Activated CD8-positive, alpha-beta T cell treated with anti-CD3 and anti-CD28 coated beads, Interleukin-2, amount 10 ng/mL, durations not matched to agents 7 days and 5 days (primary cell): ENCODE measurements at places on chromosomes 13 and 19. TPM values are rescaled to one million over a fixed set of nuclear protein-coding genes. Genes with fewer than 3 reads are reported as not detected.

DNA sequence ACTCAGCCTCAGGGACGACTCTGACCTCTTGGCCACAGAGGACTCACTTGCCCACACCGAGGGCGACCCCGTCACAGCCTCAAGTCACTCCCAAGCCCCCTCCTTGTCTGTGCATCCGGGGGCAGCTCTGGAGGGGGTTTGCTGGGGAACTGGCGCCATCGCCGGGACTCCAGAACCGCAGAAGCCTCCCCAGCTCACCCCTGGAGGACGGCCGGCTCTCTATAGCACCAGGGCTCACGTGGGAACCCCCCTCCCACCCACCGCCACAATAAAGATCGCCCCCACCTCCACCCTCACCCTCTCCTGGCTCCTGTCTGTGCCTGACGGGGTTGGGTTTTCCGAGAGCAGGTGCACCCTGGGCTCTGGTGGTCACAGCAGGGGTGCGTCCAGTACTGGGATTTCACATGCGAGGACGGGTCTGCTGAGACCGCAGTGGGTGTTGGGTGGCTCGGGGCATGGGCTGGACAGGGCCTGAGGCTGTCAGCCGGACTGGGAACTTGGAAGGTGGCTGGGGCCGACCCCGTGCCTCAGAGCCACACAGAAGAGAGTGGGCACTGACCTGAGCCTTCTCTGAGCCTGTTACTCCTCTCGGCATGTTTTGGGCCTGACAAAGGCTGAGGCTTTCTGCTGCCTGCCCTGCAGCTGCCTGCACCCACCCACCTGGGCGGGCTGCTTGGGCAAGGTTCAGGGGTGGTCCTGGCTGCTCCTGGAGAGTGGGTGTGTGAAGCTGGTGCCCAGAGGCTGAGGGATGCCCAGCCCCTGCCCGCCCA lies 6.3 kb upstream of the HCN2 start:
- DNase-seq: no peak

DNA sequence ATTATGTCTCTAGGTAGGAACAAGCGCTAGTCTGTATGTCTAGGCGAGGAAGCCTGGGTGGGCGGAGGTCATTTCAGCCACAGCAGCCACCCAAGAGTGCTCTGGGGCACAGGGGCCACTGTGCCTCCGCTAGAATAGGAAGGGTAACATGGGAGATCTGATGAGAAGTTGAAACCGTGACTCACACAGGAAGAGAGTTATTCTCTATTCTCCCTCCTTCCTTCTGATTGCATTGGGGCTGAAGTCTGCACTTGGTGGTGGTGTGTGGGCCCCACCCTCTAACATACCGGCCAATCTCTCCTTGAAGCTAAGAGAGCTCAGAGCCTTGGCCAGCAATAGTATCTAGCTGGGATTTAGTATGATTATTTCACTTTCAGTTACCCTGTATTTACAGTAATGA lies 20.3 kb upstream of the GGACT start:
- DNase-seq: peak; percentile 54

GRCh38 chr13:62875118-62875640 lies 1459.5 kb upstream of the PCDH20 start:
- no peak for DNase-seq

The SACS gene
- total RNA-seq: 32.4 TPM

GRCh38 chr13:42602906-42603305 lies 29.0 kb downstream of the TNFSF11 start:
- no peak for DNase-seq

DNA sequence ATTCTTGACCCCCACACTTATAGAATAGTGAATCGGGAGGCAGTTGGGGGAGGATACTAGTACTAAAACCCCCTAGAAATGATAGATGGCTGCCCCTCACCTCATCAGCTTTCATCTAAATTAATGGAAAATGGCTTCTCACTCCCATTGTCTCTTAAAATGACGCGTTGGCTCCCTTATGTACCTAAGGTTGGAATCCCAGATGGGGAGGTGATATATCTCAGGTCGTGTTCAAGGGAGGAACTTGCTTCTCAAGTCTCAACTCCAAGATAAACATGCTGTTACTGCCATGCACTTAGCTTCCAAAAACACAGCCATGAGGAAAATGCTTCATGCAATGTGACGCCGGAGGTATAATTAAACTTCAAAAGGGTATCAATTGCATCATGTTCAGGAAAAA lies 18.8 kb upstream of the UBE2L5 start:
- DNase-seq: no peak

The NANOS3 gene
- total RNA-seq: 0.90 TPM

The ZNF492 gene
- total RNA-seq: 2.1 TPM

- DNase-seq: no peak
Observed at GRCh38 chr13:48873587-48873986, 102.1 kb upstream of the FNDC3A start.

GRCh38 chr13:47190696-47191305 lies 293.9 kb upstream of the HTR2A start:
- DNase-seq: no peak

DNA sequence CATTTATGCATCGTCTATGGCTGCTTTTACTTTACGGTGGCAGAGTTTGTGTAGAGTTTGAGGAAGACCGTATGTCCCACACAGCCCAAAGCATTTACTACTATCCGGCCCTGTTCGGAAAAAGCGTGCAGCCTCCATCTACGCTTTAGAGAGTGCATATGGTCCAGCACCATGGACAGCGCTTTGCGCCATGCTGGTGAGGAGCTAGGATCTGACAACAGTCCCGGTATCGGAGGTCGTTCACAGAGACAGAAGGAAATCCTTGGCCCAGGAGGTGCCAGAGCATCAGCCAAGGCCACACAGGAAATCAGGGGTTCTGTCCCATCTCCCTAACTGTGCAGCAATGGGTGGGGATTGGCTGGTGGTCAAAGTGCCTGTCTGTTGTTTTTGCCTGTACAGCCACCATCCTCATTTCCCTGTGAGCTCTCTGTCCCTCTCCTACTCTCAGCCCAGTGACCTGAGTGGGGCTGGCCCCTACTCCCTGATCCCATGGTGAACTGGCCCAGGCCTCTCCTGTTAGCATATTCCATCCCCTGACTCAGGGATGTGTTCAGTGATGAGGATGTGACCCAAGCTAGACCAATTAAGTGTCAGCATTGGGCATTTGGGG lies 16.2 kb upstream of the PRODH2 start:
- DNase-seq: peak; percentile 78

The SPC24 gene
- total RNA-seq: 94.0 TPM

DNA sequence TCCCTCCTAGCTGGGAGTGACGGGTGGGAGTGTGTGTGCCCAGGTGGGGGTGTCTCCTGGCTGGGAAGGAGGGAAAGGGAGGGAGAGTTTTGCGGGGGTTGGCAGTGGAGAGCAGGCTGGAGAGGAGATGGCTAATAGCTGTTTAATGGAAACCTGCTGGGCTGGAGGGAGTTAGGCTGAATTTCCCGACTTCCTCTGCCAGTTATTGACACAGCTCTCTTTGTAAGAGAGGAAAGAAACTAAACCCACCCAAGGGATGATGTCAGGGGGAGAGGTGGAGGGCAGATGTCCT lies 10.2 kb upstream of the ILF3 start:
- DNase-seq: no peak

The CGB1 gene
- not detected for total RNA-seq

DNA sequence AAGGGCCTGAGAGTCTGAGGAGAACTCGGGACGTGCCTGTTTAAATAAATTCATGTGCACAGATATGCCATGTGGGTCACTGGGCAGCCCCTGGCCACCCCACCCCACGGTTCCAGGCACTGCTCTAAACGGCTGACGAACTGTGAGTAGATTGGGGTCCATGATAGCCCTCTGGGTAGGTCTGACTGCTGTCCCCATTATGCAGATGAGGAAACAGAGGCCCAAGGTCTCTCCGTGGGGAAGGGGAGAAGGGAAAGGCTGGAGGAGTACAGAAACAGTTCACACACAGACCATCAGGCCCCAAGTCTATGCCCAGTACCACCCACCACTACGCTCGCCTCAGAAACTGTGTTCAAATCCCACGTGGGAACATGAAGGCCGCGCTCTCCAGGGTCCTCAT lies 14.1 kb downstream of the ZNF787 start:
- DNase-seq: no peak

DNA sequence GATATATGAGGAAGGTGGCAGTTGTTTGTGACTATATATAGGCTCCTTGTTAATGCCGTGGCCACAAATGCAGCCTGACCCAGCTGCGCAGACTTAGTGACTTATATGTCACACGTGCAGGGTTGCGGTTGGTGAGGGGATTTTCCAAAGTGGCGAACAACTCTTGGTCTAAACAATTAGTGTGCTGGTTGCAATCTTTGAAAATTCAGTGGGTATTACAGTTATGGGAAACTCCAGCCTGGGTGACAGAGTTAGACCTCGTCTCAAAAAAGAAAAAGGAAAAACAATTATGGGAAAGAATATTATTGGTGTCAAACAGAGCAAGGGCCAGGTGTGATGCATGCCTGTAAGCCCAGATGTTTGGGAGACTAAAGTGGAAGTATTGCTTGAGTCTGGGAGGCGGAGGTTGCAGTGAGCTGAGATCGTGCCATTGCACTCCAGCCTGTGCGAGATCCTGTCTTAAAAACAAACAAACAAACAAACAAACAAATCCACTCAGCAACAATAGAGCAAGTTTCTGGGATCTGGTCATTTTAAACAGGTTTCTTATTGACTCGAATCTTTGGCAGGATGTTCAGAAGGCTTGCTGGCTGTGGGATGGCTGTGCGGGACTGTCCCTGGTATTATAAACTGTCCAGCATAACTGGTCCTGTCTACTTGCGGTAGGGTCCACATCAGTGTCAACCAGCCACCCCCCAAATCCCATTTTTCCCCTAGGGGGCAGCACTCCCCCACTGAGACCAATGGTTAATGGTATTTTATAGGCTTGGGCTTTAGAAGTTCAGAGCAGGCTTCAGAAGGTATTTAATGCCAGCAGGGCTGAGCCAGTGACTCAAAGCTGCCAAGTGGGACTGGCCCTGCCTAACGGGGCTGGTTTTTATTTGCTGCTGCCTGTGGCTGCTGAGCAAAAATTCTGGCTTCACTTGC lies 15.4 kb downstream of the RELB start:
- peak; percentile 82 for DNase-seq

The DLEU7 gene
- not detected for total RNA-seq

The SHD gene
- total RNA-seq: not detected

GRCh38 chr19:11505504-11506100 lies at the start of gene ZNF653:
TSS of gene ZNF653 (minus strand) at chr19:11505839. CDS start at chr19:11505786, 53 bp downstream.
- peak; percentile 97 for DNase-seq

DNA sequence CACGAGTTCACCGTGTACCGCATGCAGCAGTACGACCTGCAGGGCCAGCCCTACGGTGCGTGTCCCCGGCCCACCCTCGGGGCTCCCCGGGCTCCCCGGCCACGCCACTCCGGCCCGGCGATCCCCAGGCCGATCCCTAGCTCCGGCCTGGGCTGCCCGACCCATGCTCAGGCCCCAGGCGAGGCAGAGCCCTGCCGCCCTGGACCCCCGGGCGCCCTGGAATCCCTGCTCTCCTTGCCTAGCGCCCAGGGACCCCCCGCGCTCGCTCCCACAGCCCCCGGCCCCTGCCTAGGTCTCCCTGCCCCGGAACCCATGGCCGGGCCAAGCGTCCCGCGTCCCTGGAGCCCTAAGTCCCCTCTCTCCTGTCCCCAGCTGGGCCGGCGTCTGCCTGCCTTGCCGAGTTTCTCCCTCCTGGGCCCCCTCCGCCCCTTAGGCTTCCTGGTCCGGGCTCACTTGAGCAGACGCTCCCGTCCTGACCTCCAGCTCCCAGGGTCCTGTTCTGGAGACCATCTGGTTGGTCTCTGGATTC lies 494 bp downstream of the NCLN start:
- no peak for DNase-seq

GRCh38 chr19:32018014-32018413 lies 327.4 kb upstream of the ZNF507 start:
- no peak for DNase-seq

The SIGLEC8 gene
- not detected for total RNA-seq

DNA sequence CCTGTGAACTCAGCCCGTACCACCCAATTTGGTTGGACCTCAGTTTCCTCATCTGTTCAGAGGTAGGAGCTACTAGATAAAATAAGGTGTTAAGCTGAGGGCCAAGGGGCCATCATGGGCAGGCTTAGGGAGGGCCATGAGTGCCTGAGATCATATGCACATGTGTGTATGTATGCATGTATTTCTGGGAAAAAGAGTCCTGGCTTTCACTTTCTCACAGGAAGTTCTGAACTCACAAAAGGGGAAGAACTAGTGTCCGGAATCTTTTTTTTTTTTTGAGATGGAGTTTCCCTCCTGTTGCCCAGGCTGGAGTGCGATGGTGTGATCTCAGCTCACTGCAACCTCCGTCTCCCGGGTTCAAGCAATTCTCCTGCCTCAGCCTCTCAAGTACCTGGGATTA lies 18.9 kb downstream of the TGFB1 start:
- DNase-seq: no peak

GRCh38 chr19:9586764-9587163 lies 2.5 kb upstream of the ZNF121 start:
- DNase-seq: peak; percentile 86

The C13orf46 gene
- total RNA-seq: 3.1 TPM
